ENCODE measurements at places on chromosomes 3 and 15. TPM values are rescaled to one million over a fixed set of nuclear protein-coding genes. Genes with fewer than 3 reads are reported as not detected.

The ADIPOQ gene
- total RNA-seq: not detected

The SEMA6D gene
- total RNA-seq: 8.1 TPM

The SLCO3A1 gene
- total RNA-seq: 5.6 TPM

The C2CD4A gene
- total RNA-seq: 0.06 TPM

The IRAK2 gene
- 7.2 TPM for total RNA-seq

The TGM5 gene
- not detected for total RNA-seq

The FES gene
- total RNA-seq: 24.4 TPM

The LRRN1 gene
- total RNA-seq: not detected

The LRRC31 gene
- total RNA-seq: not detected

The GHSR gene
- not detected for total RNA-seq

The ZNF620 gene
- 2.4 TPM for total RNA-seq

The HDAC11 gene
- 11.6 TPM for total RNA-seq

The A4GNT gene
- not detected for total RNA-seq

The NPAP1 gene
- not detected for total RNA-seq

The ROPN1 gene
- not detected for total RNA-seq

The HHATL gene
- total RNA-seq: not detected

The DUOXA2 gene
- total RNA-seq: not detected

The STRC gene
- not detected for total RNA-seq

The EPHB3 gene
- total RNA-seq: 2.7 TPM

The CCDC80 gene
- 378 TPM for total RNA-seq

The KNG1 gene
- total RNA-seq: not detected

The GRAMD1C gene
- 12.6 TPM for total RNA-seq

The SENP7 gene
- 19.6 TPM for total RNA-seq

The SIDT1 gene
- total RNA-seq: not detected

The GUCA1C gene
- not detected for total RNA-seq

The MELTF gene
- 1.7 TPM for total RNA-seq

Data from aortic smooth muscle cell (primary cell).